ENCODE measurements at places on chromosomes 6 and 20.

GRCh38 chr6:42294759-42295158 lies 77.1 kb upstream of the MRPS10 start:
- peaks cover 9% of the 10 kb centered on the region for H3K36me3 ChIP-seq
- no peak for DNase-seq
- H3K27me3 ChIP-seq: no peaks in the 10 kb centered on the region
- no peak overlapping the region for H3K4me3 ChIP-seq
- peak overlapping the region; percentile 83 for H3K27ac ChIP-seq

- no peak overlapping the region for H3K4me3 ChIP-seq
- H3K27me3 ChIP-seq: no peaks in the 10 kb centered on the region
- H3K27ac ChIP-seq: no peak overlapping the region
- no peak for DNase-seq
These were observed 45.6 kb downstream of the EYA4 start for GRCh38 chr6:133286765-133287164.

DNA sequence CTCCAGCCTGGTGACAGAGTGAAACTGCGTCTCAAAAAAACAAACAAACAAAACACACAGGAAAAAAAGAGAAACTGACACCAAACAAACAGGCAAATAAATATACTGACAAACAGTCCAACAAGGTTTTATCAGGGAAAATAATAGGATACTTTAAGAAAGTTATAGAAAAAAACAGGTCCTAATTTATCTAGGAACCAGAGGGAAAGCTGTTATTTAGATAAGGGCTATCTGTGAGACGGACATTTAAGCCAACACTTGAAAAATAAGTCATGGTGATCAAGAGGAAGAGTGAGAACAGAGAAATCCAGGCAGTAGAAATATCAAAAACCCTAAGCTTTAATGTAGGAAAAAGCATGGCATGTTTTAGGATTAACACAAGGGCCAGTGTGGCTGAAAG lies 68.9 kb downstream of the FAM217A start:
- H3K36me3 ChIP-seq: peaks cover 8% of the 10 kb centered on the region
- no peaks in the 10 kb centered on the region for H3K27me3 ChIP-seq
- no peak for DNase-seq
- H3K4me3 ChIP-seq: peak overlapping the region; percentile 41
- peak overlapping the region; percentile 83 for H3K27ac ChIP-seq

DNA sequence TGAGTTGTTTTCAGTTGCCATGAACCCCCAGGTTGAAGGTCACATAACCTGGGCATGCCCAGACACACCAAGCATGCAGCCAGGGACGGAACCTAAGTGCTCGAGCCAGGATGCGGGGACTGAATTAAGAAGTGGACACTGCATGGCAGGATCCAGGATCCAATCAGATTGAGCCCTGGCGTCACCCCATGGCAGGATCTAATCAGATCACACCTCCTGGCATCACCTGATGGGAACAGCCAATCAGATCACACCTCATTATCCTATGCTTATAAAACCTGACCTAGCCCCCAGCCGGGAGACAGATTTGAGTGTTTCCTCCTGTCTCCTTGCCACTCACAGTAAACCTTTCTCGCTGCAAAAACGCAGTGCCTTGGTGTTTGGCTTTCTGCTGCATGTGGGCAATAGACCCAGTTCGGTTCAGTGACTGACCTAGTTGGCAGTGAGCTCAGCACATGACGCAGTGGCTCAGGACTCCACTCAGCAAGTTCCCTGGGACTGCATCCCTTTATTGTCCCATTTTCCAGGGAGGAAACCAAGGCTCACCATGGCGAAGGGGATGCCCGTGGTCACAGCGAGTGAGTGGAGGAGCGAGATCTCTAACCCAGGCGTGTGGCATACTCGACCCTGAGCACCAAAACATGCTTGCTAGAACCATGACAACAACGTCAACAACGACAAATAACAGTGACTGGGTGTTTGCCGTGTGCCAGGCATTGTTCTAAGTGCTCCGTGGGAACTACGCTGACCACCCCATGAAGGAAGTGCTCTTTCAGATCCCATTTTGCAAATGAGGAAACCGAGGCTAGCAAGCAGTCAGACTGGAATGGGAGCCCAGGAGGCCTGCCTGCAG lies 66.3 kb downstream of the RBM38 start:
- no peak for DNase-seq
- no peak overlapping the region for H3K27ac ChIP-seq
- H3K36me3 ChIP-seq: peaks cover 2% of the 10 kb centered on the region
- H3K4me3 ChIP-seq: peak overlapping the region; percentile 25
- peaks cover 10% of the 10 kb centered on the region for H3K4me1 ChIP-seq
- H3K27me3 ChIP-seq: no peaks in the 10 kb centered on the region

Data from T-helper 17 cell (primary cell).